Activated T-cell treated with anti-CD3 and anti-CD28 coated beads for 4 hours (primary cell): ENCODE measurements at places on chromosomes 6 and 20.

- no peak for DNase-seq
Observed at GRCh38 chr6:159116343-159116742, 52.9 kb upstream of the FNDC1 start.

DNA sequence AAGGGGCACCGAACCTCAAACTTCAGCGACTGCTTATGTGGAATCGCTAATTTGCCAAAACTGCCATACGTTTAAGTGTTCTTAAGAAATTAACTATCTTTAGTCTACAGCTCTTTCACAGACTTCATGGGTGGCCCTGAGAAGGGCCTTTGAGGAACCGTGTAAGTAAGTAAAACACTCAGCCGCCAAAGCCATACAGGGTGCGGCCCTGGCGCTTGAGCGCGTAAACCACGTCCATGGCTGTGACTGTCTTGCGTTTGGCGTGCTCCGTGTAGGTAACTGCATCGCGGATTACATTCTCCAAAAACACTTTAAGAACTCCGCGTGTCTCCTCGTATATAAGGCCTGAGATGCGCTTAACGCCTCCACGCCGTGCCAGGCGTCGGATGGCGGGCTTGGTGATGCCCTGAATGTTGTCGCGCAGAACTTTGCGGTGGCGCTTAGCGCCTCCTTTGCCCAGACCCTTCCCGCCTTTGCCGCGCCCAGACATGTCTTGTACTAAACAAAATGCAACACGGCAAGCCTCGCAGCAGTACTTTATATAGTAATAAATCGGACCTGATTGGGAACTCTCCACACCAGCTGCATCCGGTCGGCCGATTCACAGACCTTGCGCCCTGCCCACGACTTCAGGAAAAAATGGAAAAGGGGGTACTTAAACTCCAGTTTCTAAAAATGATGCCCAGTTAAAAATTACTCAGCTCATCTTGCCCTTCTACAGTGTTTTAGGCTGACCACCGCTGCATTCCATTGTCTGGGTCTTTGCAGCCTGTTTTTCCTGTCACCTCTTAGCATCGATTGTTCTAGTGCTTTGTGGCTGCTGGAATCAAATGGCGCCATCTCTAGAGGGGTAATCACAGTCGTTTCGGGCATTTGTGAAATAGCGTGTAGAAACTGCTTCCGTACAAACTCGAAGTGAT lies 38.9 kb downstream of the OR2B2 start:
- peak; percentile 39 for DNase-seq

GRCh38 chr6:29439006-29439405 lies at the start of gene OR10C1:
OR10C1 (plus strand) TSS chr6:29439306; CDS start chr6:29440016, 710 bp downstream.
- no peak for DNase-seq

GRCh38 chr20:3658716-3659491 lies 4.3 kb downstream of the GFRA4 start:
- DNase-seq = no peak

DNA sequence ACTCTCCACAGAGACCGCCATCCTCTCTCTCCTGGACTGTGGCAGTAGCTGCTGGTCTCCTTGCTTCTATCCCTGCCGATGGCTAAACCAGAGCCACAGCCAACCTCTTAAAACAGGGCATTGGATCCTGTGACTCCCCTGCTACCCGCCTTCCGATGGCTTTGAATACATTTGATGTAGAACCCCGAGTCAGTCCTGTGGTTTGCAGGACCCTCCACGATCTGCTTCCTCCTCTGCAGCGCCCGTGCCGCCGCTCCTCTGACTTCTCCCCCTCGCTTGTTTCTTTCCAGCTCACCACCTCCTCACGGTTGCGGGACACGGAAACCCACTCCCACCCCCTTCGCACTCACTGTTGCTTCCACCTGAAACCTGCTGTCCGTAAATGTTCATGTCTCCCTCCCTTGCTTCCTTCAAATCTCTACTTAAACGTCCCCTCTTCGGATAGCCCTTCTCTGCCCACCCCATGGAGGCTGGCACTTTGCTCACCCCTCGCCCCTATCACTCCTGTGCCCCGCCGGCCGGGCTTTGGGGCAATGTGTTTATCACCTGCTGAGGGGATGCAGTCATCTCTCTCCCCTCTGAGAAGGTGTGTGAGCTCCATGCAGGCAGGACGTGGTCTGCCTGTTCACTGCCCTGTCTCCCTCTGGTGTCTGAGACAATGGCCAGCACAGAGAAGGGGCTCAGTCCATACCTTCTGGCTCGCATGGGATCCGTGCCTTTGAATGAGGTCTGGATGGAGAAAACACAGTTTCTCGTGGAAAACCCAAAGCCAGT lies 67.8 kb downstream of the GFOD1 start:
- DNase-seq = no peak

DNA sequence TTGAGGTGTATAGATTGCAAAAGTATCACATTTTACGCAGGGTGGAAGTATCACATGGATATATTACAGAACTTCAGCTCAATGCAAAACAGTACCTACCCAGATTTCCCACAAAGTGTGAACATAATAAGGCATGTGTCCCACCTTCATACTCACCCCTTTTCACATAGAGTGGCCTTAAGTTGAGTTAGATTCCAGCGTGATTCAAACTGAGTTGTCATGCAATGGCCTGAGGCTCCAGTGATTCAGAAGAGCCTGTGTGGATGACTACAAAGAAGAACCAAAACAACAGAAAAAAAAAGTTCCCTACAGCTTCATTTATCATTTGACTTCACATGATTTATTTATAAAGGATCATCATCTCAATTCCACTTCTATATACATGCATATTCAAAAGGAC lies 309.7 kb downstream of the SLC35F1 start:
- DNase-seq = no peak

GRCh38 chr20:438571-439469 lies 23.5 kb downstream of the TBC1D20 start:
- peak; percentile 41 for DNase-seq

GRCh38 chr6:159438106-159438505 lies 254.9 kb downstream of the SOD2 start:
- DNase-seq = no peak

DNA sequence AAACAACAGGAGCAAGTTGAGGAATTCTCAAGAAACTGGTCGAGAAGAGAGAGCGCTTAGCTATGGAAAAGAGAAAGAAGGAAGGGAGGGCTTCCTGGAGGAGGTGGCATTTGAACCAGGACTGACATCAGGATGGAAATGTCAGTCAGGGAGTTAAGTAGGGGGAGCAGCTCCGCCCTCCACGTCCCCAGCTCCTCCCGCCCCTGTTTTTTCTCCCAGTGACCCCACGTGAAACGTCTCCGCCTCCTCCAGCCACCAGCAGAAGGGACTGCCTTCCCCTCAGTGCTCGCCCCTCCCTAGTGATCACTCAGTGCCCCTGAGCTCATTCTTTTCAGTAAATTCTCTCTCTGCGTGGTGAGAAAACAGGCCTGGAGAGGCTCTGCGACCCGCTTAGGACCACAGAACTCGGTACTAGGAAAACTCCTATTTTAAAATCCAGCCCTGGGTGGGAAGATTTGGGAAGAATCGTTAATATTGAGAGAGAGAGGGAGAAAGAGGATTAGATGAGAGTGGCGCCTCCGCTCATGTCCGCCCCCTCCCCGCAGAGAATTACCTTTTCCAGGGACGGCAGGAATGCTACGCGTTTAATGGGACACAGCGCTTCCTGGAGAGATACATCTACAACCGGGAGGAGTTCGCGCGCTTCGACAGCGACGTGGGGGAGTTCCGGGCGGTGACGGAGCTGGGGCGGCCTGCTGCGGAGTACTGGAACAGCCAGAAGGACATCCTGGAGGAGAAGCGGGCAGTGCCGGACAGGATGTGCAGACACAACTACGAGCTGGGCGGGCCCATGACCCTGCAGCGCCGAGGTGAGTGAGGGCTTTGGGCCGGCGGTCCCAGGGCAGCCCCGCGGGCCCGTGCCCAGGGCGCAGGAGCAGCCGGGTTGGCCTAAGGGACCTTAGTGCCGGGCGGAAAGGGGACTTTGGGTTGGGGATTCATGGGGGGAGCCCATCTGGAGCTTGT lies 4.6 kb downstream of the HLA-DPB1 start:
- no peak for DNase-seq

DNA sequence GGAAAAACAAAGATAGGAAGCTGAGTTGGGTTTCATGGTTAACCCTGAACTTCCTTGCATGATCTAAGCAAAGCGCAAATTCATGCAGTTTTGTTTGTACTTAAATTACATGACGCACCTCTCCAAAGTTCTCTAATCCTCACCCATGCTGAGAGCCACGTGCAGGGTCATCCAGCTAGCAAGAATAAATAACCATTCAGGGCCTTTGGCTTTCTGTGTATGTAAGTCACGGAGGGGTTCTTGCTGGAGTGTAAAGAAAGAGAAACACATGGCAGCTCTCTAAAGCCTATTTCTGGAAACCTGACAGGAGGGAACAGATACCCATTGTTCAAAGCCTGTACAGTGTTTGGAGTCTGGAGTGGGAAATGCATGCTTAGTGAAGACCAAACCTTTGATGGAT lies 171.7 kb upstream of the CCN2 start:
- no peak for DNase-seq

- peak; percentile 40 for DNase-seq
Observed at GRCh38 chr20:25984933-25985332, 288.3 kb upstream of the ZNF337 start.

DNA sequence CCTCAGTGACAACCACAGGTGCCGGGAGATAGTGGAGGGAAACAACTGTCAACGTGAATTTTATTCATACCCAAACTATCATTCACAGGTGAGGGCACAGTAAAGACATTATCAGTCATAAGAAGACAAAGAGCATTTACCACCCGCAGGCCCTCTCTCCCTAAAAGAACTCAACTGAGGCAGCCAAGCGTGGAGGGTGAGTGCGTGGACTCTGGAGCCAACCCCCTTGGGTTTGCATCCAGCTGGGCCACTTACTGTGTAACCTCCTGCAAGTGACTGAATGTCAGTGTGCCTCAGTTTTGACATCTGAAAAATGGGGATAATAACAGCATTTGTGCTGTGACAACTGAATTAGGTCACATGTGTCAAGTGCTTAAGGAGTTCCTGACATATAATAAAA lies 70.6 kb upstream of the KCNK16 start:
- DNase-seq = no peak
